ENCODE measurements at places on chromosomes 7 and 10. TPM values are rescaled to one million over a fixed set of nuclear protein-coding genes. Genes with fewer than 3 reads are reported as not detected.

ANKRD30A gene
- polyA plus RNA-seq = not detected

GALNT17 gene
- not detected for polyA plus RNA-seq

GRCh38 chr7:122094549-122094948, 49.5 kb downstream of the AASS start:
- DNase-seq = no peak
- no peak overlapping the region for H3K27ac ChIP-seq
- H3K4me1 ChIP-seq = peaks cover 5% of the 10 kb centered on the region
- no peaks in the 10 kb centered on the region for H3K27me3 ChIP-seq

DNA sequence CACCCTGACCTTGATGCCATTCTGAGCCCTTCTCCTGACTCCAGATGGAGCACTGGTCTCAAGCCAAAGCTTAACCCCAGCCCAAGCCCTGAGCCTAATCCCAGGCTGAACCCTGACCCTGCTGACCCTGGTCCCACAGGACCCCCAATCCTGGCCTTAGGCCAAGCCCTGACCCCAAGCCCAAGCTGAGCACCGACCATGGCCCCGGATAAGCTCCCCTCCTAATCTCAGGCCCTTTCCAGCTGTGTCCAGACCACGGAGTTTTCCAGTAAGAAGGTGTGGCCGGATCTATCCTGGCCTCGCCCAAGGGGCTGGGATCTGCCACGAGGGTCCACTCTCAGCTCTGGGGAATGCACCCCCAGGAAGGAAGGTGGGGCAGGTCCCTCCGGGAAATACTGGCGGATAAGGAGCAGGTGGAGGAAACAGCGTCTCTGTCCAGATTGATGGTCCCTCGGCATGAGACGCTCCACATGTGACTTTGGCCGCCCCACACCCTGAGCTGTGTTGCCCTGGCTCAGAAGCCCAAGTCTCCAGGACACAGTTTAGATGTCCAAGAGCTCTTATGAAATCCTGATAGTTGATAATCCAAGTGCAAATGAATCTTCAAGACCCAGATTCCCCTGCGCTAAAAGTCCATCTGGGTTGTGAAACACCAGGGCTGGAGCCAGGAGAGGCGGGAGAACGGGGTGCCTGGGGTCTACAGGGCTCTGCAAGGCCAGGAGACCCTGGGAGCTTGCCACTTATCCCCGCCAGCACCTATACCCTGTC, 10.4 kb downstream of the ELN start:
- H3K4me3 ChIP-seq = no peak overlapping the region
- no peaks in the 10 kb centered on the region for H3K36me3 ChIP-seq
- DNase-seq = no peak

DNA sequence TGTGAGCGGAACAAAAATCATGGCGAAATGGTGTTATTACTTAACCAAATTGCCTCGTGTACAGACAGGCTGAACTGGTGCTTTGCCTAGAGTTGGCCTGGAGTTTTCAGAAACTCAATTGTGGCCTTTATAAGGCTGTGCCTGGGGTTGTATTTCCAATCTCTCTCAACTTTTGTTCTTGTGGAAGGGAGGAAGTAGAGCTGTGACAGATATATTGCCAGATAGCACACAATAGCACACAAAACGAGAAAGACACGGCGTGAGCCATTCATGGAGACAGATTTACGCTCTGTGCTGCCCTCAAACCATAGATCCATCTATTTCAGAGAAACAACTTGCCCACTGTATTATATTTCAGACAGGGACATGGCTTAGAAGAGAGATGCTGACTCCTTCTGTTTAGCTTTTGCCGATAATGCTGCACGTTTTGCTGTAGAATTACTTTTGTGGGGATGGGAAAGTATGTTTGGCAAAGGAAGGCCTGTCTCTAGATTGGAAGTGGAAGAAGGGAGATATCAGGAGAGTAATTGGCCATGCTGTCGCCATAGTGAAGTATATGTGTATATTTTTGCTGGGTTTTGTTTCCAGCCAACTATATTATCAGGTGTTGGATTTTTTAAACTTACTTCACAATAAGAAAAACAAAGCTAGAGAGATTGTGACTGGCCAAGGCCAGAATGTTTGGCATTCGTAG, 80.4 kb downstream of the AUTS2 start:
- no peaks in the 10 kb centered on the region for H3K36me3 ChIP-seq
- no peak overlapping the region for H3K27ac ChIP-seq
- H3K4me1 ChIP-seq = no peaks in the 10 kb centered on the region
- DNase-seq = no peak
- H3K27me3 ChIP-seq = no peaks in the 10 kb centered on the region

DNA sequence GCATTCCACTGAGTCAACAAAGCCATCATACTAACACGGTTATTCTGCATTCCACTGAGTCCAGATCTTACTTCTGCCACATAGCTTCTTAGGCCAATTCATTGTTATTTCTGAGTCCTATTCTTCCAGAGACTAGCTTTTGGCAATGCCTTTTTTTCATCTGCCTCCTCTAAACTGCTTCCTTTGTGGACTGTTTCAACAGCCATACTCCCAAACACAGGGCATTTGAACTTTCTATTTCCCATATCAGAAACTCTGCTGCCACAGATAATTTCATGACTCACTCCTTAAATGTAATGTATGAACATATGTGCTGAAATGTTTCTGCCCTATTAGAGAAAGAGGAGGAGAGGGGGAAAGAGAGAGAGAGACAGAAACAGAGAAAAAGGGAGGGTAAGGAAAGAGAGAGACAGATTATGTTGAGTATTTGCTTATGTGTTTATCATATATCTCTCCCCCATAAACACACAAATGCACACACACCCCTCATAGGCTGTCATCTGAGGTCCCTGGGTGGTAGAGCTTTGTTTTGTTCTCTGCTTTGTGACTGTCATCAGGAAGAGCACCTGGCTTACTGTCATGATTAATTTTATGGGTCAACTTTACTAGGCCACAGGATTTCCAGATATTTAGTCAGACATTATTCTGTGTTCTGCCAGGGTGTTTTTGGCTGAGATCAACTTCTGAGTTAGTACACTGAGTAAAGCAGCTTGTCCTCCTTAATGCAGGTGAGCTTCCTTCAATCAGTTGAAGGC, 308.0 kb upstream of the KCND2 start:
- H3K27ac ChIP-seq = no peak overlapping the region
- DNase-seq = no peak
- no peaks in the 10 kb centered on the region for H3K27me3 ChIP-seq
- H3K36me3 ChIP-seq = no peaks in the 10 kb centered on the region

DNA sequence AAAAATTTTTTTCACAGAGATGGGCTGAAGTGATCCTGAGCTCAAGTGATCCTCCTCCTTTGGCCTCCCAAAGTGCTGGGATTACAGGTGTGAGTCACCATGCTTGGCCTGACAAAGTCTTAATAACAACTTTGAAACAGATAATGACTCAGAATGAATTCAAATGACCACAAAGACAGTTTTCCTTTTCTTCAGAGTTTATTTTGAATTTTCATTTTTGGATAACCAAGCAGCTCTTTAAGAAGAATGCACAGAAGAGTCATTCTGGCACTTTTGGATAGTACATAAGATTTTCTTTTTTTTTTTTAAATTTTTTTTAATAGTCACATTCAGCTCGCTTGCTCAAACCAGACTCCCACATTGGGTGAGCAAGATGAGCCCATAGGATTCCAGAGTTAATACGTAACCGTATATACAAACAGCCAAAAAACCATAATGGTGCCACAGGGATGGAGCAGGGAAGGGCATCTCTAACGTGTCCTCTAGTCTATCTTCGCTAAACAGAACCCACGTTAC, 43.0 kb upstream of the NMT2 start:
- H3K4me3 ChIP-seq = no peak overlapping the region
- no peak for DNase-seq
- H3K27ac ChIP-seq = no peak overlapping the region

GRCh38 chr7:23136216-23136615, 30.6 kb downstream of the KLHL7 start:
- no peaks in the 10 kb centered on the region for H3K27me3 ChIP-seq
- no peak overlapping the region for H3K4me3 ChIP-seq
- no peak overlapping the region for H3K27ac ChIP-seq
- H3K36me3 ChIP-seq = peaks cover 3% of the 10 kb centered on the region
- DNase-seq = no peak

GRCh38 chr10:84026821-84027257, 112.5 kb upstream of the GHITM start:
- no peak overlapping the region for H3K27ac ChIP-seq
- no peak for DNase-seq
- no peak overlapping the region for H3K4me3 ChIP-seq
- no peaks in the 10 kb centered on the region for H3K36me3 ChIP-seq
- peaks cover 2% of the 10 kb centered on the region for H3K27me3 ChIP-seq

DNA sequence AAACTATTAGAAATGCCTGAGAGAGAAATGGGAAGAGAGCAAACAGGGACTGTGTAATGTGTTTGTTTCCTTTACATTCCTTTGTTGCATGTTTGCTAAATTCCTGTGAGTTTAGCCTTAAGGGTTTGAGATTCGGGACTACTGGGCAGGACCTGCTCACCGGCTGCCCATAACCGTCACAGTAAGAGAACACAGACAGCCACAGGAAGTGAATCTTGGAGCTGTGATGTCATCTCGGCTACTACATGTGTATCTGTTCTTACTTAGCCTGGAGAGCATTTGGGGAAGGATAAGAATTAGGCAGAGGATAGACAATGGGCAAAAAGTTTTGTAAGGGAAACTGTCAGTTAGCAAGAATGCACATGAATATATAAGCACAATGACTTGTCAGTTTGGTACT, 485.1 kb upstream of the KLF6 start:
- H3K27ac ChIP-seq = peak overlapping the region; percentile 15
- H3K4me1 ChIP-seq = peaks cover 14% of the 10 kb centered on the region
- peak; percentile 66 for DNase-seq
- H3K27me3 ChIP-seq = no peaks in the 10 kb centered on the region
- no peaks in the 10 kb centered on the region for H3K36me3 ChIP-seq
- no peak overlapping the region for H3K4me3 ChIP-seq

DNA sequence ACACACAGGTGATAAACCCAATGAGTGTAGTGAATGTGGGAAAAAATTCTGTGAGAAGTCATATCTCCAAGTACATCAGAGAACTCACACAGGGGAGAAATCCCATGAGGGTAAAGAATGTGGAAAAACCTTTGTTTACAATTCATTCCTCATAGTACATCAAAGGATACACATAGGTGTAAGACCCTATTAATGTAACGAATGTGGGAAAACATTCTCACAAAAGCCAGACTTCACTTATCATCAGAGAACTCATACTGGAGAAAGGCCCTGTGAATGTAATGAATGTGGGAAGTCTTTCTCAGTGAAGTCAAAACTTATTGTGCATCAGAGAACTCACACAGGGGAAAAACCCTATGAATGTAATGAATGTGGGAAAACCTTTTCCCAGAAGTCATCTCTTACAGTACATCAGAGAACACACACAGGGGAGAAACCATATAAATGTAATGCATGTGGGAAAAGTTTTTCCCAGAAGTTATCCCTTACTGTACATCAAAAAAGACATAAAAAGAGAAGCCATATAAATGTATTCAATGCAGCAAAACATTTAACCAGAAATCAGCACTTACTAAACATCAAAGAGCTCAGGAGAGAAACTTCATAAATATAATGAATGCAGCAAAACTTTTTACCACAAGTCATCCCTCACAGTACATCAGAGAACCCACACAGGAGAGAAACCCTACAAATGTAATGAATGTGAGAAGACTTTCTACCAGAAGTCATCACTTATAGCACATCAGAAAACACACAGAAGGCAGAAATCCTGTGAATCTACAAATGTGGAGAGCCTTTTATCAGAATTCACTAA, 49.8 kb downstream of the ZNF239 start:
- no peaks in the 10 kb centered on the region for H3K36me3 ChIP-seq
- DNase-seq = no peak
- H3K4me1 ChIP-seq = no peaks in the 10 kb centered on the region
- H3K4me3 ChIP-seq = no peak overlapping the region
- H3K27ac ChIP-seq = no peak overlapping the region

- H3K27me3 ChIP-seq = no peaks in the 10 kb centered on the region
- no peaks in the 10 kb centered on the region for H3K4me1 ChIP-seq
- peaks cover 51% of the 10 kb centered on the region for H3K36me3 ChIP-seq
- no peak overlapping the region for H3K4me3 ChIP-seq
- no peak for DNase-seq
These were observed 24.3 kb downstream of the HSPB1 start for GRCh38 chr7:76326646-76327233.

GATA3 gene
- polyA plus RNA-seq = 4.0 TPM

DNA sequence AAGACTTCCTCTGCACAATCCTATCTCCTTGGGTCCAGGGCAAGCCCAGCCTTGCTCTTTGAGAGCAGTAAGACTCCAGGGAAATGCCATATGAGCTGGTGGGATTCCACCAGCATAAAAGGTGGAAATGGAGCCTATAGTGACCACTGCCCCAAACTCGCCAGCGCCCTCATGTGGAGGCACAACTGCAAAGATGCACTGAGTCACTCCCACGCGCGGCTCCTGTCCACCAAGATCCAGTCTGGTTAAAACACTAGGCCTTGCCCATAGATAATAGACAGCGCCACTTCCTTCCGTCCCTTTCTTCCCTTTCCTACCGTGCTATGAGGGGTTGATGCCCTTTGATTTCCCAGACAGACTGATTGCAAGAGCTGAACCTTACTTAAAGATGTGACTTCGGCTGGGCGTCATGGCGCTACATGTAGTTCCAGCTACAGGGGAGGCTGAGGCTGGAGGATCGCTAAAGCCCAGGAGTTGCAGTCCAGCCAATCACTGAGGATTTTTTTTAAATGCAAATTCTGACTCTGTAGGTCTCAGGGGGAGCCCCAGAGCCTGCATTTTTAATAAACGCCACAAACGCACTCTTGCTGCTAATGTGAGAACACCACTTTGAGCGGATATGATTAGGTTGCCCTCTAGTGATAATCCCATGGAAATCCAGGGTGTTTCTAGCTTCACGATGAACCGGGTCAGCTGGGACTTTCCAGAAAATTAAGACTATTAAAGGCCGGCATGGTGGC, 136.5 kb downstream of the EPC1 start:
- H3K4me3 ChIP-seq = no peak overlapping the region
- DNase-seq = no peak
- no peaks in the 10 kb centered on the region for H3K27me3 ChIP-seq
- no peaks in the 10 kb centered on the region for H3K4me1 ChIP-seq

PNLIPRP3 gene
- polyA plus RNA-seq = 120 TPM

ECHDC3 gene
- polyA plus RNA-seq = 3.5 TPM

GRCh38 chr7:33790746-33791145, 114.6 kb upstream of the BMPER start:
- no peaks in the 10 kb centered on the region for H3K27me3 ChIP-seq
- no peak overlapping the region for H3K27ac ChIP-seq
- no peak overlapping the region for H3K4me3 ChIP-seq
- H3K36me3 ChIP-seq = no peaks in the 10 kb centered on the region

- H3K4me1 ChIP-seq = no peaks in the 10 kb centered on the region
- H3K27me3 ChIP-seq = no peaks in the 10 kb centered on the region
- no peak for DNase-seq
These were observed 82.5 kb upstream of the LRGUK start for GRCh38 chr7:134044682-134045081.

DNA sequence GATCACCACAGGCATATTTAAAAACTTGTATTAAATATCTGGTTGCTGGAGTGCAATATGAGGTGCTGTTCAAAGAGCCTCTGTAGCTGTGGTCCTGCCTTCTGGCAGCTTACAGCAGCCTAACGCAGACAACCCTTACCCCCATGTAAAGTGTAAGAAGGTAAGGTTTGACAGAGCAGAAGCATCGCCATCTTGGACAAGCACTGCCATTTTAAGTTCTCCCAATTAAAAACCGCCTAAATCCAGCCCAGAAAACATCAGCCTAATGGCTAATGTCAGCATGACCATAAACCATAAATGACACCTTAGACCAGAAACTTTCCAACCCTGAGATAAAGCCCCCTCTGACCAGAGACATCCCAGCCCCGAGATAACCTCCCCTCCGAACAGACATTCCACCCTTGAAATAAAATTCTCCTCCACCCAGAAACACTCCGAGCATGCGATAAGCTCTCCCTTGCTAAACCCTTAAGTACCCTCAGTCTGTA, 5.3 kb upstream of the OIT3 start:
- H3K4me1 ChIP-seq = peaks cover 36% of the 10 kb centered on the region
- DNase-seq = no peak
- no peak overlapping the region for H3K4me3 ChIP-seq
- no peak overlapping the region for H3K27ac ChIP-seq
- H3K36me3 ChIP-seq = peaks cover 4% of the 10 kb centered on the region
